Activated effector memory CD4-positive, alpha-beta T cell treated with Interleukin-2 at 50 U/mL for 16 hours (primary cell): ENCODE measurements at places on chromosomes 6 and 20.

GRCh38 chr6:105691081-105691480 is 288.2 kb upstream of the PREP start:
- DNase-seq = no peak

DNA sequence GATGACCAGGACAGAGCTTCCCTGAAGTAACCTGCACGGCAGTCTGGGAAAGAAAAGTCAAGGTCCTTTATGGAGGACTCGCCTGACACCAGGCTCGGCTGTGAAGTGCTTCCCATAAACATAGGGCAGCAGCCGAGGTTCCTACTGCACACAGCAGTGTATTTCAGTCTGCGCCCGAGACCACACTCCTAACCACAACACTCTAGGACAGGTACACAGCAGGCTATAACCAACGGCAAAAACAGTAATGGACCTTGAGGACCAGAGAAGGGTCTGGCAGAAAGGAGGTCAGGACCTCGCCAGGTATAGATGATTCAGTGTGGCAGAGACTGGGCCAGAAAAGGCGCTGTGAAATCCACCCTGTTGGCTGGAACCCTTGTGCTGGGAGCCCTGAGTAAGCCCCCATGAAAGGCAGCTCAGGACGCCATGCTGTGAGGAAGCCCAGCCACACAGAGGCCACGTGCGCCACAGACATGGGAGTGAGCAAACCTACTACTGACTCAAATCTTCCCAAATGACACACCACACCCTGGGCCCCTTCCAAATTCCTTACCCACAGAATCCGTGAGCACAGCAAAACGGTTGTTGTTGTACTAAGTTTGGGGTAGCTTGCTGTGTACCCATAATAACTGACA is 129.6 kb upstream of the CST7 start:
- no peak for DNase-seq

DNA sequence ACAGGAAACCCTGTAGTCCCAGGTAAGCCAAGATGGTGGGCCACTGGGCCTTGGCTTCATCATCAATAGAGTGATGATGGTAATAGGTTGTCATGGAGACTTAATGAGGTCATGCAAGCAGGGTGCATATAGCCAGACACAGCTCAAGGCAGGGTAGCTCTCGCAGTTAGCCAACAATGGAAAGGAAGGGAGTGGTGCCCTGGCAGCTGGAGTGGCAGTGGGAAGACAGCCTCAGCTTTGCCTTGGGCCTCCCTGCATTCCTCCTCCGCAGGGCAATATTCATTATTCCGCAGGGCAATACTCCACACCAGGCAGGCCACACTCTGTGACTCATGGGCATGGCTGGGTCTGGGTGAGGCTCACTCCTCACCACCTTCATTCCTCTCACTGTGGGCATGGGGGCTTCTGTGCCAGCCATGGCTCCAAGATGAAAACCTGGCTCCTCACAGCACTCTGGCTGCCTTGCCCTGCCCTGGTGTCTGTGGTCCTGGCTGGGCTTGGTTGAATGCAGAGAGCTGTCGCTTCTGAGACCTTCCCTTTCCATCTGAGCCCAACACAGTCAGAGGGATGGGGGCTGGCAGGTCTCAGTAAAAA is 163.1 kb upstream of the PMEPA1 start:
- DNase-seq = no peak

- DNase-seq = no peak
These were observed 136.9 kb upstream of the SUPT3H start for GRCh38 chr6:45514454-45515230.

- DNase-seq = no peak
These were observed 145.8 kb downstream of the MRPL14 start for GRCh38 chr6:43981363-43981990.
